ENCODE measurements at places on chromosomes 16 and 17.
A peak's percentile ranks its signal among the peaks of the same experiment; 100 is the strongest.

DNA sequence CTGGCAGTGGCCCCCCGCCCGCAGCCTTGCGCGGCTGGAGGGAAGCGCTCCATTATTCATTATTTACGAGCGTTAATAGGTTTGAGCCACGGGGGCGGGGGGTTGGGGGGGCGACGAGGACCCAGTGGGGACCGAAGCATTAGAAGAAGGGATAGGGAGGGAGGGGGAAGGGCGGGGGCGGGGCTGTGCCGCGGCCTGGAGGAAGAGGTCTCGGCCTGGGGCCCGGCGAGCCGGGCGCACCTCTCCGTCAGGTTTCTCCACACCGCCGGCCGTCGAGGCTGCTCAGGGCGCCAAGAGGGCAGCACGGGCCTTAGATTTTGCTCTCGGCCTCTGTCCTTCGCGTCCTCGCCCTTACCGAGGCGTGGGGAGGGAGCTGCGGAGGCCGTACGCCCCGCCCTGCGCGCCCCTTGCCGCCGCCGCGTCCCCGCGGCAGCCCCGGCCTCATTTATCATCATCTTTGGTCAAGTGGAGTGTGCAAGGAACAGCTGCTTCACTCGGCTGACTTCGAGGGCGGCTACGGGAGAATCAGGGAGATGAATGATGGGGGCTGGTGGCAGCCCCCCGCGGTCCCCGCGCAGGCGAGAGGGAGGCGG is 54.2 kb downstream of the SREBF1 start:
- DNase-seq, result peak; percentile 20

DNA sequence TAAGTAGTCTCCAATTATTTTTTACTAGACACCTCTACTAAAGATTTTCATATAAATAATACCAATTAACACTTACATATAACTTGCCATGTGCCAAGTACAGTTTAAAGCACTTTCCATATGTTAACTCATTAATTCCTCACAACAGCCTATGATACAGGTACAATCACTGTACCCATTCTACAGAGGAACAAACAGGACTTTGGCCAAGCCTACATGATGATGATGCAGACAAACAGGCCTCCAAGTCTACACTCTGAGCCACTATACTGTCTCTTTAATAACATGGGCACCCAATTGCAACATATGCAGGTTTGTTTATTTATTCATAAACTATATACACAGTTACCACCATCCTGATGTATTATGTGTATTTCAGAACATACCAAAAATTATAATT is 46.0 kb downstream of the TOX3 start:
- no peak for DNase-seq

DNA sequence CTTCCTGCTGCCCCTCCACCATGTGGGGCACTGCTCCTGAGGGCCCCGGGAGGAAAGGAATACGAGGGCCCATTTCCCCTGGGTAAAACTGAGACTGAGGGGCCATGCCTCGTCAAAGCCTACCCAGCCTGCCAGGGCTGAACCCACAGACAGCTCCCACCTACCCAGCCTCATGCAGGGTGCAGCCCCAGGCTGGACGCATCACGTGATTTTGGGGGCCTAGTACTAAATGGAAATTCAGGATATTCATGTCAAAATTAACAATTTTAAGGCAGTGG is 3.4 kb upstream of the OSGIN1 start:
- no peak for DNase-seq

- DNase-seq, result no peak
Measured at GRCh38 chr17:78576389-78577112, 645 bp downstream of the DNAH17 start.

DNA sequence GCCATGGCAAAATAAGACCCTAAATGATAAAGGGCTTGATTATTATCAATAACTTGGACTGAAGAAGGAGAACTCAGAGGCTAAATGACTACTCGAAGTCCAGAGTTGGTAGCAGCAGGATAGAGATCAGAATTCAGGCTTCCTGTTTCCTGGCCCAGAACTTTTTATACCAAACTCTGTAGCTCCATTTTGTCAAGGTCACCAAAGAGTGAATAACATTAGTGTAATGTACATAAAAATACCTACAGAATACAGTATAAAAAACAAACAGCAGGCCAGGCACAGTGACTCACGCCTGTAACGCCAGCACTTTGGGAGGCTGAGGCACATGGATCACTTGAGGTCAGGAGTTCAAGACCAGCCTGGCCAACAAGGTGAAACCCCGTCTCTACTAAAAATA is 79.0 kb downstream of the ARHGAP17 start:
- DNase-seq, result no peak

DNA sequence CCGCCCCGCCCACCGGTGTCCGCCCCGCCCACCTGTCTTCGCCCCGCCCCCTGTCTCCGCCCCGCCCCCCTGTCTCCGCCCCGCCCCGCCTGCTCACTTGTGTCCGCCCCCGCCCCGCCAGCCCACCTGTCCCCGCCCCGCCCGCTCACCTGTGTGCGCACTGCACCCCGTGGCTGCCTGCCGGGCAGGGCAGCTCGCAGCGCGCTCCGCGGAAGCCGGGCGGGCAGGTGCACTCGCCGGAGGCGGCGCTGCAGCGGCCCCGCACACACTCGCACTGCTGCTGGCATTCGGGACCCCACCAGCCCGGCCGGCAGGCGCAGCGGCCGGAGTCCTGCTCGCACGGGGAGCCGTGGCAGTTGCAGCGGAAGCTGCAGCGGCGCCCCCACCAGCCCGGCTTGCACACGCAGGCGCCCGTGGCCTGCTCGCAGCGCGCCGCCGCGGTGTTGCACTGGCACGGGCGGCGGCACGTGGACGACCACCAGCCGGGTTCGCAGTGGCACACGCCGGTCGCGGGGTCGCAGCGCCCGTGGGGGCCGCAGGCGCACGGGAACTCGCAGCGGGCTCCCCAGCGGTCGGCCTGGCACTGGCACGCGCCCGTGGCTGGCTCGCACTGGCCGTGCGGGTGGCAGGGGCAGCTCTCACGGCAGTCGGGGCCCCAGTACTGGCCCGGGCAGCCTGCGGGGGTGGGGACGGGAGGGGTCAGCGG is 2.1 kb downstream of the SCARF1 start:
- DNase-seq, result peak; percentile 74

GRCh38 chr17:17144061-17144460 is 62.1 kb downstream of the PLD6 start:
- no peak for DNase-seq

DNA sequence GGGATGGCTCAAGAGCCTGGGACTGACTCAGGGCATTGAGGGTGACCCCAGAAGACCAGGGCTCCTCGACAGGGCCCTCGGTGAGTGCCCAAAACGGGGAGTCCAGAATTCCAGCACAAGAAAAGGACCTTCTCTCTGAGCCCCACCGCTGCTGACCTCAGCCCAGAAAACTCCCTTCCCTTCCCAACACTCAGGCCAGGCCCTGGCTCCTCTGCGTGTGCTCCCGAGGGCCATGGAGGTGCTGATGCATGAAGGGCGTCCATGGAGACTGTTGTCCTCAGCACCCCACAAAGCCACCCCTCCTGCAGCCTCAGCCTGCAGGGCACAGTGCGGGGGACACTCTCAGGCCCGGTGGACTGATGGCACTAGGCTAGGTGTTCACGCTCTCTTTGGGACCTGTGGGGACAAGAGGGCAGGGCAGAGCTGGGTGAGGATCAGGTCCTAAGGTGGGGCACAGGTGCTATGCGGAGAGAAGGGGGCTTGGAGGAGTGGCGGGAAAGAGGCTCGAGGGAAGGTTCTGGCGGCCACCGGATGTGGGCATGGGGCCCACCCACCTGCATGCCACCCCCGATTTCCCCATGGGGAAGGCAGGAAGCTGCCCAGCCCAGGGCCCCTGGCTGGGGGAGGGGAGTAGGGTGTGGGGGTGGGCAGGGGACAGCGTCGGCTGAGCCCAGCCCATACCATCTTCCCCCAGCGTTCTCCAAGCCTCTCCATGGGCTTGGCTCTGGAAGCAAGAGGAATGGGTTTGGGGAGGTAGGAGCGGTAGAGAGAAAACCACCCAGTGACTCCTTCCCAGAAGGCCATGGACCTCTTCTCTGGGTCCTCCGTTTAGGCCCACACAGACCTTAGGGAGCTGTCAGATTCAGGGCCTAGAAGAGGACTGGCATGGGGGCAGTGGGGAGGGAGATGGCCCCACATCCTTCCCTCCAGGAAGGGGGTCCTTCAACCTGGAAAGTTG is 4.5 kb upstream of the TSPOAP1 start:
- DNase-seq, result no peak

DNA sequence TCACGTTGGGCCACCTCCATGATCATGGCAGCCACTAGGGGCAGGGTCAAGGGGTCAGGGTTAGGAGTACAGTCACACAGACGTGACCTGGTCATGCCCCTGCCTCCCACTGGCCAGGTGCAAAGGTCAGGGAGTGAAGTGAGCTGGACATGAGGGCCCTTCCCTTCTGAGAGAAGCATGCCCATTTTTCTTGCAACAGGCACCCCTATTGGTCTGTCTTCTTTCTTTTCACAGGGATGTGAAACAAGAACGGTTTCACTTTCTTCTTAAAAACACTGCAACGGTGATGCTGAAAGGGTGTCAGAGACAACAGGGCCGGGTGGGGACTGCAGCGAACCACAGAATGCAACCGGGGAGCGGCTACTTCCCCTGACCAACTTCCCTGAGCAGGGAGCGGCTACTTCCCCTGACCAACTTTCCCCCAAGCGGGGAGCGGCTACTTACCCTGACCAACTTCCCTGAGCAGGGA is 52.1 kb upstream of the DOC2B start:
- DNase-seq, result no peak

DNA sequence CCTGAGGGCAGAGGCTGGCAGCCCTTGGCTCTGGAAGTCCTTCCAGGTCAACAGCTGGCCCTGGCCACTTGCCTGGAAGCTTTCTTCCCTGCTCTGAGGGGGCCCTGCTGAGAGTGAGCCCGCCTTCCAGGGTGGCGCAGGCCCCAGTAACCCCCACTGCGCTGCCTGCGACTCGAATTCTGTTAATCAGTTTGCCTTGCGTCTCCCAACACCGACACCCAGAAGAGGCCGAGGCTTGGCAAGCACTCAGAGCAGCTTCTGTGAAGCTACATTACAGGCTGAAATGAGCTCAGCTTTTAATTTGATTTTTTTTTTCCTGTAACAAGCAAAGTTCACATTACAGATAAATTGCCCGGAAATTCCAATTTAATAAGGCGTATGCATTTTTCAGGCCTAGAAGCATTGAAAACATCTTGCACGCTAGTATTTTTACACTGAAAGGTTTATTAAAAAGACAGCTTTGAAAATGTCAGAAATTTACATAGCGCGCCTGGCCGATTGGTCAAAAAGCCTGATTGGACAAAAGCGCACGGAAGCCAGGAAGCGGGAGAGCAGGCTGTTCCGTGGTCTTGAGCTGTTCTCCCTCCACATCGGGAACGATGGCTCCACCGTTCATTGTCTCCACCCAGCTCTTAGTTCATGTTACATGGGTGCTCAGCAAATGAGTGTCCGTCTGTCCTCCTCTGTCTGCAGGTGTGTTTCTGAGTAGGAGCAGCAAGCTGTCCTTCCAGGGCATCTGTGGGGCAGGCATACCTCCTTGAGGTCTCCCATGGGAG is 65.5 kb upstream of the HSBP1 start:
- no peak for DNase-seq

- DNase-seq, result no peak
Measured at GRCh38 chr16:10969615-10970014, 25.3 kb downstream of the CLEC16A start.

GRCh38 chr16:26993511-26993910 is 73.2 kb upstream of the C16orf82 start:
- DNase-seq, result no peak

DNA sequence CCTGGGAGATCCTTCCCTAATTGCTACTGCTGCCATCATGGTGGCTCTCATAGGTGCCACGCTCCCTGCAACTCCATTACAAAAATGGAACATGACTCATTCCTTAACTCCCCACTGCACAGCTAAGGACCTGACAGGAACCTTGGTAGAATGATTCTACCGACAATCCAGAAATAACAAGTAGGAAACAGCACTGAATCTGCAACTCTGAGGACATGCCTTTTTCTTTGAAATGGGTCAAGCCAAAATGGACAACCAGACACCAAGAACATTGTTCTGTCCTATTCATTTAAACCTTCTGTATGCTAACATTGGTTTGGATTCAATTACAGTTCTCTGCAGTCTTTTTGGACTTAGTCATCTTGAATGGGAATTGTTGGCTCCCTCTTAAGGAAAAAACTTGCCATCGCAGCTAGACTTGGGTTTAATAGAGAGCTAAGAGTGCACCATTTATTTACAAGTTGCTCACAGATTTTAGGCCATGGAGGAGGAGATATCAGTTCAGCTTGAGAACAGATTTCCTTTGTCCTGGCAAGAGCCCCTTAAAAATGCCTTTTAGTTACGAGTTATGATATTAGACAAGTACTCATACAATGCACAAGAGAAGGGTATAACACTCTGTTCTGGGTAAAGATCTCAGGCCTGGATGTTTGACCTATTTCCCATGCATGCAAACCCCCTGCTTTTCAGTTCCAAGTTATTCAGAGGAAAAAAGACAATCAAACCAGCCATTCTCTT is 20.9 kb upstream of the NSRP1 start:
- DNase-seq, result peak; percentile 74

DNA sequence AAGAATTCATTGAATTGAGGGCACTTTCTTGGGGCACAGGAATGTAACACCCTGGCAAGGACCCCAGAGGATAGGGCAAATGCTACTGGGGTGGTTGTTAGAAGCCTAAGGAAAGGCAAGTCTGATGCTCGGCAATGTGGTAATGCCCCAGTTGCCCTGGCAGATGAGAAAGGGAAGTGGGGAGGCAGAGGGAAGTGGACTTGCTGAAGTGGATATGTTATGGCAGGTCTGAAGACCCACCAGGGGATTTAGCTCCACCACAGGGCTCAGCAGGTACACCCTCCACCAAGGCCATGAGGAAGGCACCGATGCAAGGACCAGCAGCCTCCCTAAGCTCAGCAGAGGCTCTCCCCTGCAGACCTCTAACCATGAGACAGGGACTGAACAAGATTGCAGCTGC is 184.8 kb downstream of the IRX5 start:
- DNase-seq, result no peak

DNA sequence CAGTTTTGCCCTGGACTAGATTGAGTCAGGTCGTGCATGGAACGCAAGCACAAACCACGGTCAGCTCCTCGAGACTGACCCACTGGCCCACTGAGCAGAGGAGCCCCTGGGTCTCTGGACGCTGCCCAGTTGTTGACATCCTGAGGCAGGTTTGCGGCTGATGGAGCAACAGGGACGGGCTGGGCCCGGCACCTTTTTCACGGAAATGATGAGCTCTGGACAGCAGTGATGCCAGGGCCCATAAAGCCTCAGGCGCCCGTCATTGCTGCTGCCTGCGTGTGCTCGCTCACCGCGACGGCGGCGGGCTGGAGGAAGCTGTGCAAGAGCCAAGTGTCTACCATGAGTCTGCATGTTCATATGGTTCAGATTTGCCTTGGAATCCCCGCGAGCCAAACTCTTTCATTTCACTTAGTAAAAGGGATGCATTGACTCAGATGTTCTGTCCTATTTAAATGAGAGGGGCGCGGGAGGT is 30.8 kb upstream of the CRISPLD2 start:
- no peak for DNase-seq
